Activated naive CD8-positive, alpha-beta T cell treated with anti-CD3 and anti-CD28 coated beads, Interleukin-2, amount 50 U/mL, for 16 hours (primary cell): ENCODE measurements at places on chromosomes 12 and 14.
A peak's percentile ranks its signal among the peaks of the same experiment; 100 is the strongest.

DNA sequence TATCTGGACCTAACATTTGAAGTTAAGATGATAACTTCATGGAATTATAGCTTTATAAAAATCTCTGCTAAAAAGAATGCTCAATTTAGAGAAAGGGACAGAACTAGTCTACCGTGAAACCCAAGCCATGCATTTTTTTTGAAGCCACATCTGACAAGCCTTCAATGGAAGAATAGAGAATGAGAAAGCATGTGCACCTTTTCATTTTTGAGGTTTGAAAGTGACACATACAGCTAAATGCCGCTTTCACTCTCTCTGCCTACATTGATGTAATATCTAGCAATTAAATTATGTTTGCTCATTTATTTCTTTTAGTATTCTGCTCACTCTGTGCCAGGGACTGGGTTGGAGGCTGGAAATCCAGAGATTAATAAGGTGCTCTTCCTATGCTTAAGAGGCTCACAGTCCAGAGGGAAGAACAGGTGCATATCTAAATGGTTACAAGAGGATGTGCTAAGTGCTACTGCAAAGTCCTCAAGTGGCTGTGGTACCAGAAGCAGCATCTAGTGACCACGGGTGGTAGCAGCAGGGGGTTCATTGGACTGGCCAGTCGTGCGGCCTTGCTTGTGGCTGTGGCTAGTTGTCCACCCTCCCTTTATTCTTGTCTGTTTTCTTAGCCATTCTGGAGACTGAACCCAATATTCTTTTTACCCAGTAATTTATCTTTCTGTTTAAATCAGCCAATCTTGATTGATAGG is 60.4 kb downstream of the PPP1R36 start:
- DNase-seq = no peak

DNA sequence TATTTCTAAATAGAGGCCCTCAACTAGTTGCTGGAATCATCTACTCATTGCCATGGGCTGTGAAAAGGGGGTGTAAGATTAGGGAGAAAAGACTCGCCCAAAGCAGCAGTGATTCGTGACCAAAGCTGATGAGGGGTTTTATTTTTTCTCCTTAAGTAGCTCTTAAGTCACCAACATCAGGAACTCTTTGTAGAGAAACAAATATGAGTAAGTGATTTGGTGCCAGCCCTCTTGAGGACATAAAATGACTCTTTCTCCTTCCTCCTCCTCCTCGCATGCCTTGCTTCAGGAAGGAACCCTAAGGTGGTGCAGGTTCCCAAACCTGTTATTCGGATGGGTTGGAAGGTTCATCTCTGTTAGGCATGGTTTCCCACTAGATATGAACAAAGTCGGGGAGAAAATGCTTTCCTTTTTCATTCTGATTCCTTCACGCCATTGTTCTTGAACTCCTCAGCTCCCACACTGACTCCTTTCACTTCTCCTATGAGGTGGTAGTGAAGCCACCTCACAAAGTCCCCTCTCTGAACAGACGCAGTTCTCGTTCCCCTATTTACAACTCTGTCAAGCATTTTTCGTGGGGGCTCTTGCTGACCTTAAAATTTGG is 113.4 kb downstream of the ETV6 start:
- DNase-seq = no peak

GRCh38 chr14:101286271-101287018 is 274.9 kb upstream of the DIO3 start:
- no peak for DNase-seq

- no peak for DNase-seq
Observed at GRCh38 chr14:65075628-65076325, 26.5 kb downstream of the MAX start.

- DNase-seq = no peak
Observed at GRCh38 chr14:90659156-90659555, 157.1 kb downstream of the TTC7B start.

GRCh38 chr14:96502621-96503305 is 581 bp downstream of the PAPOLA start:
- no peak for DNase-seq

GRCh38 chr14:88079624-88080023 is 74.7 kb downstream of the GPR65 start:
- DNase-seq = no peak

DNA sequence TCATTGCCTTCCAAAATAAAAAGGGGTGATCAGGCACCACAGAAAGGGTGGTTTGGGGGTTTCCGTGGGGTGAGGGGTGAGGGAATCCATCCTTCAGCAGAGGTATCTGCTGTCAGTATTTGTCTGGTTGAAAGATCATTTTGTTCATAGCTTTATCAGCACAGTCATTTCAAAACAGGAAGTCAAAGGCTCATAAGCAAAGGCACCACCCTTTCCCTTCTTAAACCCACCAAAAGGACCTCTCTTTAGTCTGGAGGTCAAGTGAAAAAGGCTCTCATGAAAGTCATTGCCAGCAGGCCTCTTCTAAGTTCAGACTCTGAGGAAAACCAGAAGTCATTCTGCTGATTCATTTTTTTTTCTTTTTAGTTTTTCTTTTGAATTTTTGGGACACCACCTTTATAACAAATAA is 6.2 kb downstream of the CHST11 start:
- no peak for DNase-seq

DNA sequence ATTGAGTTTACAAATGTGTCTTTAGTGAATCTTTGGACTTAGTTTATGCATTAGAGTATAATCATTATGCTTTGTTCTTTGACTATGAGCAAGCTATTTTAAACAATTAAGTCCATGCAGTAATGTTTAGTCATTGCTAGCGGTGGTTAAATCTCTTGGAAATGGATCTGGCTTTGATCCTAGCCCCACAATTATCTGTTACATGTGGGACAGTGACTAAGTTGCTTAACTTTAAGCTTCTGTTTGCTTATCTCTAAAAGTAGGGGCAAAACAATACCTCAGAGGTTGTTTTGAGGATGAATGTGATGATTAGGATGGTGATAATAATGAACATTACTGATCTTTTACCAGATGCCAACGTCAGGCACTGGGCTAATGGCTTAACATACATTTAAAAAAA is 124.2 kb downstream of the NPAS3 start:
- DNase-seq = no peak

DNA sequence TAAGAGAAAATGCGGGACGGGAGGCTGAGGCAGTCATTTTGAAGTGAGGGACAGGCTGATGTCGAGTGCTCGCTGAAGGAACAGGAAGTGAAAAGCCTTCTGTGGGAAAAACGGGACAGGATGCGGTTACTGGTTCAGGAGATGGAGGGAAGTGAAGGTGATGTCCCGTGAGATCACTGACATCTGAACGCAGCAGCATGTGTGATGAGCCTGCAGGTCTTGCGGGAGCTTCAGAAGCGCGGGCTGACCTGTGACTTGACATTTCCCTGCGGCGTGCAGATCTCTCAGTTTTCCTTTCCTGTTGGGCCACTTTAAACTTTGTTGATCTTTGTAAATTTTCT is 77.8 kb downstream of the DDX51 start:
- no peak for DNase-seq

DNA sequence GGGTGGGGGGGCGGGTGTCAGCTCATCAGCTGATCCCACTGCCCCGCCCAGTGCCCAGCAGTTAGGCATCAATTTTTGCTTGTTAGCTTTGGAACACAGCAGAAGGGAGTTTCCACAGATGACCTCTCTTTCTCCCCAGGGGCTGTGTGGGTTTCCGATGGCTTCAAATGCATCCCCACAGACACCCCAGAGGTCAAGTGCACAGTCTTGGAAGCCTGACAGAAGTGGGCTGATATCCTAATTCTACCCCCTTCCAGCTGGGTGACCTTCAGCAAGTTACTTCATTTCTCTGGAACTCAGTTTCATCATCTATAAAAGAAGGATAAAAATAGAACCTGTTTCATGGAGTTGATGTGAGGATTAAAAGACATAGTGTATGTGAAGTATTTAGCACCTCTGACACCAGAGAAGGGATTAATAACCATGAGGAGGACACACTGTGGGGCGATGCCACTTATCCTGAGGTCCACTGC is 22.0 kb downstream of the TTC9 start:
- no peak for DNase-seq

- DNase-seq = peak; percentile 36
Observed at GRCh38 chr12:44847888-44848702, 28.0 kb downstream of the NELL2 start.

GRCh38 chr14:24310646-24311604 is at the start of gene LTB4R:
Gene LTB4R (plus strand): TSS chr14:24311502. CDS start chr14:24315652, 4,150 bp downstream.
- no peak for DNase-seq

DNA sequence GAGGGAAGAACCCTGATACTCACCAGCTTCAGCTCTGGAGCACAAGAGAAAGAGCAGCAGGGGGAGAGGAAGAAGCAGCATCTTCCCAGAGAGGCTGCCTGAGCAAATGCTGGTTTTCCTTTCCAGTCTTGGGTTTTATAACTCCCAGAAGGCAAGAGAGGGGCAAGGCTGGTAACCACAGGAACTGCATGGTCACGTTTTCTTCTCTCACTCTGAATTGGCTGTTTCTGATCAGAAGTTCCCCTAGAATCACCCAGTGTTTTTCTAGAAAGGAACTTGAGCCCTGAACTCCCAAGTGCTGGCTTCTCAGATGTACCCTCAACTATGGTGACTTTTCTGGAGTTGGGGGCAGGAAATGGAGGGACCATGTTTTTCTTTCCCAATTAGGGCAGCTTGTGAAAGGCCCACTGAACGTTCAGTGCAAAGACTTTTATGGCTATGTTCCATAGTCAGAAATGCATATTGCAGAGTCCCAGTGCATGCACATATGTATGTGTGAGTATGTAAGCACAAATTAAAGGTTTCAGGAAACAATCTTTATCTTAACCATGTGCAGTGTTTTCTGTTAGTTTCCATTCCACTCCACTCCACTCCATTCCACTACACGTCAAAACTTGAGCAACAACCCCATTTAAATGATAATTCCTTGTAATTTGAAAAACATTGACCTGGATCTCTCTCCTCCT is at the start of gene CMA1:
Gene CMA1, minus strand, starts transcription at position 111 of the 686 bp plus-strand sequence. Its CDS starts 30 bp downstream, at position 81.
- DNase-seq = no peak
